ENCODE measurements at places on chromosomes 4 and X.

GRCh38 chrX:69142788-69143469 lies 22.3 kb downstream of the PJA1 start:
- DNase-seq = no peak

- no peak for DNase-seq
Observed at GRCh38 chrX:555725-556666, 74.6 kb upstream of the SHOX start.

GRCh38 chr4:127624173-127624572 lies 8.6 kb upstream of the INTU start:
- no peak for DNase-seq

- DNase-seq = no peak
Observed at GRCh38 chr4:19925516-19925915, 326.2 kb upstream of the SLIT2 start.

GRCh38 chrX:48714573-48714972 lies 18.0 kb downstream of the SUV39H1 start:
- no peak for DNase-seq

All from DMS 273 treated with DMSO at 0.1 percent for 48 hours (cell line).